Stimulated activated CD4-positive, alpha-beta T cell treated with anti-CD3 and anti-CD28 coated beads, TNF-alpha, amount 100 ng/mL, for 48 hours (primary cell): ENCODE measurements at places on chromosomes 6 and 20.

GRCh38 chr6:75723382-75723781, 25.7 kb upstream of the MYO6 start:
- DNase-seq, result no peak

DNA sequence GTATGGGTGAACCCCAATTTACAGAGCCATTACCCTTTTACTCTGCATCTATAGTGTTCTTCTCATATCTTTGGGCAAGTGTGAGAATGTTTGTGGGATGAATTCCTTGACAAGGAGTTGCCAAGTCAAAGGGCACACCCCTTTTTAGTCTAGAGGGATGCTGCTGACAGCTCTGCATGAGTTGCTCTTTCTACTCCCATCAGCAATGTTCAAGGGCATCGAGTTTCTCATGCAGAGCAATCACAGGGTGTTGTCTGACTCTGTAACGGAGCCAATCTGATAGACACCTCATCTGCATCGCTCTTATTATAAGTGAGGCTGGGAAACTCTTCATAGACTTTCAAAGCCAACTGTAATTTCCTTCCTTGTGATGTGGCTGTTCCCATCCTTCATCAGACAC, 77.4 kb downstream of the EDN3 start:
- no peak for DNase-seq

GRCh38 chr20:41433203-41433602, 66.6 kb upstream of the EMILIN3 start:
- no peak for DNase-seq

- DNase-seq, result no peak
Measured at GRCh38 chr6:142045380-142046278, 87.1 kb upstream of the GJE1 start.

- no peak for DNase-seq
Measured at GRCh38 chr6:44738601-44739146, 351.2 kb downstream of the CDC5L start.

GRCh38 chr6:146775220-146775619, 176.4 kb downstream of the ADGB start:
- DNase-seq, result no peak

- no peak for DNase-seq
Measured at GRCh38 chr20:40980106-40980827, 48.4 kb upstream of the TOP1 start.

DNA sequence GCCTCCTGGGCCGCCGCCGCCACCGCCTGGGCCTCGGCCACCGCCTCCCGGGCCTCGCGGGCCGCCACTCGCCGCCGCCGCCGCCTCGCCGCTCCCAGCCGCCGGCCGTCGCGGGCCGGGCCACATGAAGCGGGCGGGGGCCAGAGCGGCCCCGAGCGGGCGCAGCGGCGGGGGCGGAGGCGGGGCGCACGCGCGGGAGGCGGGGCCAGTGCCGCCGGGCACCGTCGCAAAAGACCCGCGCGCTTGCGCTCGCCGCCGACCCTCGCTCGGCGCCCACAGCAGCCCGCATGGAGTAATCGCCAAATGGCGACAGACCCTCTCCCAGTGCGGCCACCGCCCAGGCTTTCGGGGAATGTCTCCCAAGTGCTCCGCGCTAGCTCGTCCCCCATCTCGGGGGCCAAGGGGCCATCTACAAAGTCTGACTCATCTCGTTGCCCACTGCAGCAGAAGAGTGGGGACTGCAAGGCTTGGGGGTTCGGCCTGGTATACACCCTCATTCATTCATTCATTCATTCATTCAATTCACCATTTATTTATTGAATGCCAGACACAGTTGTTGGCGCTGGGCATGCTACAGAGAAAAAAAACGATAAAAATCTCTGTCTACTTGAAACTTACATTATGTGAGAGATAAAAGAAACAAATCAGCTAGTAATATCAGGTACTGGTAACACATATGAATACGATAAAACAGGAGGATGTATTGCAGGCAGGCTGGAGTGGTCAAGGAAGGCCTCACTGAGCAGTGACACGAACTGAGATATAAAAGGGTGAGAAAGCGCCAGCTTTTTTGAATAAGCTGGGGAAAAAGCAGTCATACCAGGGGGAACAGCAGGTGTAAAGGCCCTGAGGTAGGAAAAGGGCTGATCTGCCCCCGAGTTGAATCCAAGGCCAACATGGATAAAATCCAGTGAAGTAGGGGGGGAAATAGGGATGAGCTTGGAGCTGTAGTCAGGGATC, at the start of gene B4GALT5:
Gene B4GALT5, minus strand, starts transcription at position 126 of the 960 bp plus-strand sequence. CDS start 188 bp downstream, outside the sequence.
- DNase-seq, result peak; percentile 29

GRCh38 chr6:146420255-146420654, 123.4 kb upstream of the RAB32 start:
- no peak for DNase-seq

DNA sequence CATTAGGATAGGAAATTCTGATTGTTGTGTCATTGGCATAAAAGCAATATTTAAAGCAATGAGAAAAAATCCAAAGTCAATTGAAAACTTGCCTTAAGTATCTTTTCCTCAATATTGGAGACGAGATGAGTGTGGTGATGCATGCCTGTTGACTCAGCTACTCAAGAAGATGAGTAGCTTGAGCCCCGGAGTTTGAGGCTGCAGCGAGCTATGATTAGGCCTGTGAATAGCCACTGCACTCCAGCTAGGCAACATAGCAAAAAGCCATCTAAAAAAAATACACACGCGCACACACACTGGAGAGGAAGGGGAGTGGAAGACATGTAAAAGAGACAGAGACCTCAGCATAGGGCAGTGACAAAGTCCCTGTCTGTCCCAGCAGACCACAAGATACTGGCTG, 9.7 kb upstream of the MARCKS start:
- no peak for DNase-seq

DNA sequence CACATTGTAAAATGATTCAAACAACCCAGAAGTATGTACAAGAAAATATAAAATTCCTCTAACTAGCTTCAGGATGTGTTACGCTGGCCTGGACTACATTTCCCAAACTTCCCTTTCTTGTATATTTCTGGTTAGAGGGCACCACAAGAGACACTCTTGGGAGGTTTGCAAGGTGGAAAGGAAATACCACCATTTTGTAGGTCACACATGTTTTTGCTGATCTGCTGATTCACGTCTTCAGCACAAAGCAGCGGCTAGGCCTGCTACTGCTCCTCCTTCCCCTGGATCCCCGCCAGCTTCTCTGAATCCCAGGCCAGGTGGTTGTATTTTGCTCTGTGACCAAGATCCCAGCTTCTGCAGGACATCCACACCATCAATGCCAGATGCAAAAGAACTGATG, 104.2 kb downstream of the AGPAT4 start:
- DNase-seq, result no peak

DNA sequence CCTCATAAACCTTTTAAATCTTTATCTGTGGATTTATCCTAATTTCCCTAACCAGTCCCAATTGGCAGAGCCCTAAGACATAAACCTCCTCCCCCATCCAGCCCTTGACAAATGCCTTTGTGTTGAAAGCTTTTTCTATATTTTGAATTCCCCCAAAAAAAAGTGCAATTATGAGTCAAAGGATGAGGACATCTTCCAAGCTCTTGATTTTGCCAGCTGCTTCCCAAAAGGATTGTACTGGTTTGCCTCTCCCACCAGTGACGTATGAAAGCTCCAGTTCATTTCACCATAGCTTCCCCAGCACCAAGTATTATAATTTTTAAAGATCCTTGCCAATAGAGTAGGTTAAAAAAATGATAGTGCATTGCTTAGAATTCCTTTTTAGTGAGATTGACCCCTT, 38.9 kb downstream of the SIRPA start:
- no peak for DNase-seq

DNA sequence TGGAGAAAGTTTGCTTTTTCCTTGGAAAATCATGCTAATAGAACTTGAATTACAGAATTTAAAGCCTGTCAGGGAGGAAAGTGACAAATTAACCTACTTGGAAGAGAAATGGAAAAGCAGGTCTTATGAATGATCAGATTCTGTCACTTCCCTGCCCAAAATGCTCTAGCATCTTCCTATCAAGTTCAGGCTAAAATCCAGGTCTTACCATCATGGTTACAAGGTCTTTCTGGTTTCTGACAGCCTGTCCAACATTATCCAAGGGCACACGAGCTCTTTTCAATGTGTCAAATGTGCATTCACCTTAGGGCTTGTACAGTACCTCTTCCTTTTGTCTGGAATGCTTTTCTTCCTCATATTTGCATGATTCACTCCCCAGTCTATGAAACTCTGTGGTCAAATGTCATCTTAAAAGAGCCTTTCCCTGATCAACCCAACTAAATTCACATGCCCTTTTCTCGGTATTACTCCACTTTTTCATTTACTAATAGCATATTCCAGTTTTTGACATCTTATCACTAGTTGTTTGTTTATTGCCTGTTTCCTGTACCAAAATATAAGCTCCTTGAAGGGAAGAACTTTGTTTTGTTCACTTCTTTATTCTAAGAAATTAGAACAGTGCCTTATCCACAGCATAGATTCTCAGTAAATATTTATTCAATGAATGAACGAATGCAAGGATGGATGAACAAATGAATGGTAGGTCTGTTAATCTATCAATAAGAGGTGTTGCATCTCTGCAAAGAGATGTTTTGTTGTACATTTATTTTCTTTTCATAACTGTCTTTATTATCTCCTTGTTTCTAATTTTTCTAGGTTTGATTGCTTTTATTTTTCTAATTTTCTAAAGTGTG, 139.5 kb downstream of the BCAS1 start:
- DNase-seq, result no peak

GRCh38 chr6:146543940-146544615, 445 bp downstream of the RAB32 start:
- no peak for DNase-seq

GRCh38 chr20:58208944-58209343, 19.5 kb downstream of the ANKRD60 start:
- no peak for DNase-seq
